ENCODE measurements at places on chromosomes 7 and 10.

GRCh38 chr7:53475776-53476175, 440.3 kb downstream of the POM121L12 start:
- DNase-seq, result no peak

GRCh38 chr10:113628607-113629153, 35.2 kb downstream of the NRAP start:
- no peak for DNase-seq

GRCh38 chr10:98128802-98129201, 5.7 kb upstream of the R3HCC1L start:
- DNase-seq, result no peak

- no peak for DNase-seq
Observed at GRCh38 chr10:110069502-110069982, 61.8 kb downstream of the ADD3 start.

DNA sequence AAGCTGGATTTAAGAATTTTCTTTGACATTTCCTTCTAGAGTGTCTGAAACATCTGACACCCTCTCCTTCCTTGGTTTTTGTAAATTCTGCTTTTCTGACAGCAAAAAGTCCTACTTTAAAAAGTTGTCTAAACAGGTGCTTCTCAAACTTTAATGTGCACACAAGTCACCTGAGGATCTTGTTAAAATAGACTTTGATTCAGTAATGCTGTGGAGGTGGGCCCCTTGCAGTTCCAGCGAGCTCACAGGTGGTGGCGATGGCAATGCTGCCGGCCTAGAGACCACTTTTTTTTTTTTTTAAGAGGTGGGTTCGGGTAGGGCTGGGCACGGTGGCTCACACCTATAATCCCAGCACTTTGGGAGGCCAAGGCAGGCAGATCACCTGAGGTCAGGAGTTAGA, 77.1 kb downstream of the ABCC2 start:
- DNase-seq, result no peak

- no peak for DNase-seq
Observed at GRCh38 chr10:83987216-83987615, 152.1 kb upstream of the GHITM start.

DNA sequence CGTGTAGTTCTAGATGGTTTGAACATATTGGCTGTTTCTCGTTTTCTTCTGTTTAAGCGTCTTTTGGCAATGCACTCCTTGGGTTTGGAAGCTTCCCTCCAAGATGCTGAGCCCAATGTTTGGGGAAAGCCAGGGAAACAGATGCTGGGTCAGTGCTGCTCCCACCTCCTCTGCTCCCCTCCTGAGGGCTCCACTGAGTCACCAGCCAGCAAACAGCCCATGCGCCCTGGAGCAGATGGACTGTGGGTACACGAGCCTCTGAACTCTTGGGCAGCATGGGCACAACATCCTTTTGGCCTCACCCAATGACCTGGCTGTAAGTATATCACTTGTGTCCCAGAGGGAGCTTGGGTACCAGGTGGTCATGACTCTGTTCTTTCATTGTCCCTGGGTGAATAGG, 207.6 kb downstream of the BUB3 start:
- no peak for DNase-seq

- no peak for DNase-seq
Observed at GRCh38 chr7:1950066-1950451, 280.0 kb downstream of the ELFN1 start.

DNA sequence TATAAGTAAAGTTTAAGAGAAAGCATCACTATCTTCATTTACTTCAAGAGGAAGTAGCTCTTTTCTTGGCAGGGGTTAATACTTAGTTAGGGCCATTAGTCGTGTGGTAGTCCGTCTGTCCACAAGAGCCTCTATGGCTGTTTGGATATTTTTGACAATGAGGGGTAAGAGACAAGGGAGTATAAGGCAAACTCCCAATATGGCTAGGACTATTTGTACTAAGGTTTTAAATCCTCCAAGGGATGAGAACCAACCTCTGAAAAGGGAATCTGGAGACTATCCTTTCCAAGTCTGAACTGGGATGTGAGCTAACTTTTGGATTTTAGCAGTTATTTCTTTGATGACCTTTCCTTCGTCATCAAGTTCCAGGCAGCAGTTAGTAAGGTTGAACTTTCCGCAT, at the start of gene ZNF117:
Gene ZNF117, minus strand, starts transcription at position 101 of the 400 bp plus-strand sequence.
- no peak for DNase-seq

GRCh38 chr10:30639946-30640786, 10.6 kb upstream of the LYZL2 start:
- DNase-seq, result peak; percentile 4

Data from CD4-positive, alpha-beta T cell treated with Interleukin-6 for 4 hours (primary cell).